ENCODE measurements at places on chromosomes 11 and 22.

DNA sequence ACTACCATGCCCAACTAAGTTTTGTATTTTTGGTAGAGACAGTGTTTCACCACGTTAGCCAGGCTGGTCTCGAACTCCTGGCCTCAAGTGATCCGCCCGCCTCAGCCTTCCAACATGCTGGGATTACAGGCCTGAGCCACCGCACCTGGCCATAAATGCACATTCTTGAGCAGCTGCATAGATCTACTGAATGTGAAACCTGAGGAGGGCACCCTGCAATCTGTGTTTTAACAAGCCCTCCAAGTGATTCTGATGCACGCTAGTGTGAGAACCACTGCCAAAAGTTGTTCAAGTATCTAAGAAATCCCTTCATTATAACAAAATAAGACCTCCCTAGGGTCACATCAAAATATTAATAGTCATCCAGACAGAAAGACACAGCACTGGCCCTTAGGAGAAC lies 89.3 kb downstream of the RDX start:
- DNase-seq = no peak

DNA sequence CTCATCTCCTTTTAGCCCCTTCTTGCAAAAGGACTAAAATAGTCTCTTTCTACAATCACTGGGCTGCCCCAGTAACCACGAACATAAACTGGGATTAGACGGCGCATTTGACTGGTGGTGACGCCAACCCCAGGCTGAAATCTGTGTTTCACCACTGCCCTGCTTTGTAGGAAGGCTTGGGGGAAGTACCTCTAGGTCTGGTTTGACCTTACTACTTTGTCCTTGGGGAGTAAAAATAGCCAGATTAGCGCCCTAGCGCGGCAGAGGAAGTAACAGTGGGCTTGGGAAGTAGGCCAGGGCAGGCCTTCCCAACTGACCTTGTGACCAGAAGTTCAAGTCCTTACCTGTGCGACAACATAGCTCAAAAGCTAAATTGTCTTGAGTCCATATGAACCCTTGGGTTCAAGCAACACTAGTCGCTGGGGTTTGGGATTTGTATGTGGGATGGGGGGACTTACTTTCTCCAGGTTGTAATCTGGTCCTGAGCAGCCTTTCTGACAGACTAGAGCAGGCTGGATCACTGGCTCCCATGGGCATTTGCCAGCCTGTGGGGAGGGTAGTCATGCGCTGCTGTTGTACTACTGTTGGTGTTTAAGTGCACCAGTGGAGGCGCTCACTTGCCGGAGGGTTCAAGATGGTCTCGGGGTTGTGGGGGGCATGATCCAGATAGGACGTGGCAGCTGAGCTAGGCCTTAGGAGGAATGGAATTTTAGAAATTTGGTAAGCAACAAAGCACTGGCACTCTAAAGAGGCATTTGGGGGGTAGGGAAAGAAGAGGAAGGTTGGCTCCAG lies 953 bp upstream of the PACS1 start:
- DNase-seq = no peak

- DNase-seq = peak; percentile 70
Observed at GRCh38 chr11:92227230-92227814, 2.7 kb downstream of the FAT3 start.

- DNase-seq = no peak
Observed at GRCh38 chr22:47435204-47435487, 672.7 kb downstream of the TBC1D22A start.

DNA sequence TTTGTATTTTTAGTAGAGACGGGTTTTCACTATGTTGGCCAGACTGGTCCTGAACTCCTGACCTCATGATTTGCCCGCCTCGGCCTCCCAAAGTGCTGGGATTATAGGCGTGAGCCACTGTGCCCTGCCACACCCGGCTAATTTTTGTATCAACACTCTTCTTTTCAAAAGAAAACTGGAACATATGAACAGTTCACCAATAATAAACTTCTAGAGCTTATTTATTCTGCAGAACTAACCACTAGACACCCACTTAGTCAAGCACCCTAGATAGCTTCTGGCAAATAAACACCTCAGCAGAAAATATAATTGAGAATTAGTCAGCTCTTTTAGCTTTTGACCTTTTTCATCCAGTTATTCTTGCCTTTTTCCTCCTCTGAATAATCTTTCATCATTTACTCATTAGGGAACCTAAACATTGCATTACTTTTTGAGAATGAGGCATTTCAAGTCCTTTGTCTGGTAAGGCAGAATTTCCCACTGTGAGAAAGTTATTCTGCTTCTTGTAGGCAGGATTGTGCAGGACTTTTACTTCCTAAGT lies 27.3 kb upstream of the TMEM41B start:
- DNase-seq = no peak

- DNase-seq = peak; percentile 4
Observed at GRCh38 chr22:38733329-38733723, 22.5 kb downstream of the SUN2 start.

- no peak for DNase-seq
Observed at GRCh38 chr11:124329787-124330478, 9.9 kb upstream of the OR8D2 start.

GRCh38 chr11:67053896-67054329 lies 2.7 kb upstream of the RHOD start:
- peak; percentile 74 for DNase-seq

DNA sequence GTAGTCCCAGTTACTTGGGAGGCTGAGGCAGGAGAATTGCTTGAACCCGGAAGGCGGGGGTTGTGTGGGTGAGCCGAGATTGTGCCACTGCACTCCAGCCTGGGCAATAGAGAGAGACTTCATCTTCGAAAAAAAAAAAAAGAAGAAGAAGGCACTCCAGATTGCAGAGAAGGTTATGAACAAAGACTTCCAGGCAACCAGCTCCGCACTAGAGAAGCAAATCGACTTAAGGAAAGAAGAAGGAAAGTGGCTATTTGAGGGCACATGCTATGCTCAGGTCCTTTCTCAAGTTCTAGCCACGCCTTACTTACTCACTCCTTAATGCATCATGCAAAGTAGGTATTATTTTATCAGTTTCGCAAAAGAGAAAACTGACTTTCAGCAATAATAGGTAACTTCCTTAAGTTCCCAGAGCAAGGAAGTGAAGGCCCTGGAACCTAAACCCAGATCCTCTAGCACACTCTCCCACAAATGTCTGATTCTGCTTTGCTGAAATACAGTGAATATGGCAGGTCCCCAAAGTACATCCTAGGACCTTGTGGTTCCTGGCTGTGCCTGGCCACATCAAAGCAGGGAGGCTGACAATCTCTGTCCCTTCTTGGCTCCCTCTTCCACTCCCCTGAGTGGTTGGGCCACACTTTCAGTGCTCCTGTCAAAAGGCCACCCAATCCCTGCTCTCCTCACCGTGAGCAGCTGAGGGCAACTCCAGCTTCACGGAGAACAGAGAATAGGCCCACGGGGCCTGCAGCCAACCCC lies 14.2 kb downstream of the CD3E start:
- DNase-seq = no peak

- DNase-seq = no peak
Observed at GRCh38 chr11:108069947-108070346, 51.4 kb upstream of the ACAT1 start.

DNA sequence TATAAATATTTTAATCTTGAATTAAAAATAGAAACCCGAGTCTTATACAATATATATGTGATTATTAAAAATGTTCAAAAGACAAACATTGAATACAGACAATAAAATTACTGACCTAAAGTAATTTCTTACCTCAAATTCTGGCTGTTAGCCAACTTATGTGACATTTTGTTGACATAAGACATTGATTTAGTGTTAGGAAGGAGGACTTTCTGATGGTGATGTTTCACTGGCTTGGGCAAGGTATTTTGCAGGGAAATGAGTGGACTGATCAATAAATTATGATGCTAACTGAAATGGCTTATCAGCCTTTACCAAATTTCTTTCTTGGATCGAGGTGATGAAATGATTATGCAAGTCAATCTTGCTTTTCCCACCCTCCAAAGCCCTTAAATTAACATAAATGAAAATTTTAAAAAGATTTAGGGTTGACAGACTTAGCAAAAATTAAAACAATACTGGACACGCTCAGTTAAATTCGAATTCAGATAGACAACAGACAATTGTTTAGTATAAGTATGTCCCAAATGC lies 33.2 kb upstream of the FZD4 start:
- DNase-seq = no peak

DNA sequence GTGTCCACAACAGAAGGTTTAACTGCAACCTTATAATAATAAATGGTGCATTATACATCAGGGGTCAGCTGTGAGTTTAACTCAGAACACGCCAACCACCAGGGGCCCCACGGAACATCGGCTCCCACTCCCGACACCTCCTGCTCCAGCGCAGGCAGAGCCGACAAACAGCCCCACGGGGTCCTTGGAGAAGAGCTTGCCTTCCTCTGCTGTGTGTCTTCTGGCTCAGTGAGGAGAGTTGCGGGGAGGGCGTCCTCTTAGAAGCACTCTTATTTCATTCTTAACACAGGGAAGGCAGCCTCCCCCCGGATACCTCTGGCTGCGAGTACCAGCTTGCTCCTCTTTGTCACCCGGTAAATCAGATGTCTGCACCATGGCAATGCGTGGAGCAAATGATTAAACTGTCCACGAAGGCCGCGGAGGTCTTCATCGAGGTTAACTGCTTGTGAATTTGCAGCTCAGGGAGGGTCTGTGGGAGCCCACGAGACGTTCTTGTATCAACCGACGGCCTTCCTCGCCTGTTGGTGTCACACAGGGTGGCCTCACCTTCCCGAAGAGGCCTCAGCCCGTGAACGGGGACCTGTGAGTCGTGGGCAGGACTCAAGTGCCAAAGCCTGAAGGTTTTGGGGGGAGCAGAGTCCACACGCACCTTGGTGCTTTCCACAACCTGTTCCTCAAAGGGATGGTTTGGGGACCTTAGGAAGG lies 464.0 kb downstream of the BRD1 start:
- no peak for DNase-seq

DNA sequence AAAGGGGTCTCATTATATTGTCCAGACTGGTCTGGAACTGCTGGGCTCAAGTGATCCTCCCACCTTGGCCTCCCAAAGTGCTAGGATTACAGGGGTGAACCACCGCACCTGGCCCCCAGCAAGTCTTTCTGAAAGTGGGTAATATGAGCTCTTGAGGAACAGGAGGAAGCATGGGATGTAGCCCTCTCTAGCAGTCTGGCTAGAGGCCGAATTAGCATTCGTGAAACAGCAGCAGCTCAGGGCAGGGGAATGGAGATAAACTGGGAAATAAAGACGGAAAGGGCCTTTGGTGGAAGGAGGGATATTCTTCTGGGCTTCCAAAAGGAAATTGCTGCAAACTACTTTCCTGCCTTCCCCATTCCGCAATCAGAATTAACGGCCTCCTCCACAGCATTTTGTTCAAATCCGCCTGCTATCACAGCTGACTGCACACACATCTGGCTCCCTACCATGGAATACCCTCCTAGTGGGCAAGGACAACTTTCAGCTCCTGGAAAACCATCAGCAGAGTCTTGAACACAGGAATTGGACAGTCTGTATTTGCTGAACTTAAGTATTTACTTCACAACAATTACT lies 44.3 kb downstream of the MICAL3 start:
- no peak for DNase-seq

- no peak for DNase-seq
Observed at GRCh38 chr11:121213362-121213893, 79.1 kb upstream of the SC5D start.

DNA sequence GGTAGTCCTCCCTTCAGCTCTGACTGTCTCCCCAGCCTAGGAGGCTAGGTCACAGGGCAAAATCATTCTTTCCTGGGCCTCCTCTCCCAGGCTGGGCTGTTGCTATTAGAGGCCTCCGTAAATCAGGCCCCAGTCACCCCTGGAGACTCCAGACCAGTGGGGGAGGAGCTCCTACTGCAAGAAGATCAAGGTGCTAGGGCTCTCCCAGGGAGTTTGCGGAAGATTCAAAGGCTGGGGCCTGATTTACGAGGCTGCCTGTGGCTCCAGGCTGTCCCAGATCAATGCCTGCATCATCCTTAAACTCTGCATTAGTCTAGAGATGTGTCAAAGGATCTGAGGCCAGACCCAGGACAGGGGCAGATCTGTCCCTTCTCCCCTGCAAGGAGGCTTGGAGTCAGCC lies 346.2 kb downstream of the TENM4 start:
- DNase-seq = no peak

GRCh38 chr11:122742301-122743018 lies 86.9 kb downstream of the UBASH3B start:
- no peak for DNase-seq

DNA sequence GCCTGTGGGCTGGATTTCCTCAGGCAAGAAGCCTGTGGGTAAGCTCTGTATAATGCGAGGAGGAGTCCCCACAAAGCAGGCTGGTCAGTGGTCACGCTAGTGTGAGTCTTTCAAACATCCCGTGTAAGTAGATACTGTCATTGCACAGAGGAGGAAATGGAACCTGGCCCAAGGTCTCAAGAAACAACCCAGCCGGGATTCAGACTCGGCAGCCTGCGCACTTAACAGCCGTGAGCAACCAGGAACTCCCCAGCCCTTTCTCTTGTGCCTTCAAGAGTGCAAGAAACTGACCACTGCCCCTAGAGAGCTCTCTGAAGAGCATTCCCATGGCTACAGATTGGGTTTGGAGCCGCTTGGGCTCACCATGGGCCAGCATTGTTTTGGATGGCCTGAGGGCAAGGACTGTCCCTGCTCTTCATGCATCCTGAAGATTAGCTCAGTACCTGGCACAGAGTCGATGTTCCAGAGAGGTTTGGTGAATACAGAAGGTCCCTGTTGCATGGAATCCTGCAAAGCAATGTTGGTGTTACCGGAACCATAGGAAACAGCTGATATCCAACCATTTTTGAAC lies 6.0 kb downstream of the MPST start:
- no peak for DNase-seq

DNA sequence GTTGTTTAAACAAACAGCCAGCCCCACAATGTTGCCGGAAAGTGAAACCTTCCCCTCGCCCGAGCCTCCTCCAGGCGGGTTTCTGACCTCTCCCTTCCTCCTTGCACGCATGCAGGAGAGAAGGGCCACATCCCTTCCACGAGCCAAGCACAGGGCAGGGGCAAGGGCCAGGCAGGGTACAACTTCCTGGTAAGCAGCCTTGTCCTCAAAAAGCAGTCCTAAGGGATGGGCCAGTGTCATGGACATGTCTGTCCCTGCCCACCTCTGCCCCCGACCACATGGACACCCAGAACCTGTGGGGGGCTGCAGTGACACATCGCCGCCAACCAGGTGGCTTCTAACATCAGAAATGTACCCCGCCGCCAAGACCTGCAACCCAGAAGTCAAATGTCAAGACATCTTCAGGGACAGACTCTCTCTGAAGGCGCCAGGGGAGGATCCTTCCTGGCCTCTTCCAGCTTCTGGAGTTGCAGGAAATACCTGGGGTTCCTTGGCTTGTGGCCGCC lies 145.3 kb downstream of the CRYBB2 start:
- no peak for DNase-seq

DNA sequence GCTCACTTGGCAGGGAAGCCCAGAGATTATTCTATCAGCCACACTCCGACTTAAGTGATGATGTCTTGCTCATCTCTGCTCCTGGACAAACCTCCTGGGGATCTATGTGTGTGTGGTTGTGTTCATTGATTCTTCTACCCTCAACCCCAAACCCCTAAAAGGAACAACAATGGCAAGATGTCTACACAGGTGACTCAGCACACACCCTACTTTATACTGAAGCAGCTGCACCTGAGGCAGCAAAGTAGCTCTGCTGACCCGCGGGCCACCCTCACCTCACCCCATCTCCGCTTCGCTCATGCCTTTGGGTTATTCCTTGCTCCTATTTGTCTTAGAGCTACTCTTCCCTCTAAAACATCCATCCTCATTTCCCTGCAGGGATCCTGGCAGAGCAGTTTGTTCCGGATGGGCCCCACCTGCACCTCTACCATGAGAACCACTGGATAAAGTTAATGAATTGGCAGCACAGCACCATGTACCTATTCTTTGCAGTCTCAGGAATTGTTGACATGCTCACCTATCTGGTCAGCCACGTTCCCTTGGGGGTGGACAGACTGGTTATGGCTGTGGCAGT lies 38.7 kb downstream of the TMEM45B start:
- no peak for DNase-seq

GRCh38 chr22:32987081-32987631 lies 71.0 kb downstream of the SYN3 start:
- no peak for DNase-seq

Measured in NCI-H1417 (cell line).